ENCODE measurements at places on chromosomes 13 and 19.

- peak; percentile 42 for DNase-seq
These were observed 1.8 kb upstream of the CDC37 start for GRCh38 chr19:10404888-10405820.

GRCh38 chr19:56301155-56301554 lies 13.5 kb downstream of the ZSCAN5A start:
- no peak for DNase-seq

DNA sequence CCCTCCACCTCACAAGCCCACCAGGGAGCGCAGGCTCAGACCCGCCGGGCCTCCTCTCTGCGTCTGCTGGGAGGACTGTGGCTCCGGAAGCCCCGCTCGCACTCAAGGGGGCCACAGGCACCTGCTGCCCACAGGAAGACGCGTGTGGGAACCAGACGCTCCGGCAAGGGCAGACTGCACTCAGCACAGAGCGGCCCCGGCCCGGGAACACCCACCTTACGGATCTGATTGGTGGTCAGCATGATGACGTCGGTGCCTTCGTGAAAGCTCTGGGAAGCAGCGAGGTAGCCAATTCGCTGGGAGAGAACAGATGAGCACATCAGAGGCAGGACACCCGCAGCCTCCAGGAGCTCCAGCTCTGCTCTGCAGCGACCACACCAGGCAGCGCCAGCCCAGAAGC lies 14.6 kb downstream of the AP3D1 start:
- no peak for DNase-seq

GRCh38 chr13:31850041-31850555 lies 110.8 kb downstream of the RXFP2 start:
- DNase-seq, result no peak

DNA sequence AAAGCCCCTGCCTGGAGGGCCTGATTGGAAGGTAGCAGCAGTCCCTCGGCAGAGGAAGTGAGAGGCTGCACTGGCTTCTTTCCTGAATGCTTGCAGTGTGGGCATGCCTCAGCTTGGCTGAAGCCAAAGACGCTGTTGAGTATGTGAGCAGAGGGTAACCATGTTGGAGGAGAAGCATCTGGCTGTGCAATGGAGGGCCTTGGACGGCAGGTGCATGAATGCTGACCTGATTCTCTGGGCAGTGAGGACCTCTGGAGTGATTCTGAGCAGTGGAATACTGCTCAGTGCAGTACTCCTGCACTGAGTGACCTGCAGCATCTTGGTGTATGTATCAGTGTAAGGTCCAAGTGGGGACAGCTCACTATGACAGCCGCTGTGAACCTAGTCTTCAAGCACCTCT lies 46.9 kb downstream of the SOX1 start:
- no peak for DNase-seq

DNA sequence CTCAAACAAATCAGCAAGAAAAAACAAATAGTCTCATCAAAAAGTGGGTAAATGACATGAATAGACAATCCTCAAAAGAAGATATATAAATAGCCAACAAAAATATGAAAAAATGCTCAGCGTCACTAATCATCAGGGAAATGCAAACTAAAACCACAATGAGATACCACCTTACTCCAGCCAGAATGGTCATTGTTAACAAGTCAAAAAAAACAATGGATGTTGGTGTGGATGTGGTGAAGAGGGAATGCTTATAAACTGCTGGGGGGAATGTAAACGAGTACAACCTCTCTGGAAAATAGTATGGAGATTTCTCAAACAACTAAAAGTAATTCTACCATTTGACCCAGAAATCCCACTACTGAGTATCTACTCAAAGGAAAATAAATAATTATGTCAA lies 239.2 kb upstream of the RFC3 start:
- no peak for DNase-seq
